ENCODE measurements at places on chromosomes 13 and 19.

GRCh38 chr13:113150550-113151365, 7.7 kb upstream of the PROZ start:
- no peak for DNase-seq

- DNase-seq: no peak
These were observed 213.1 kb upstream of the TMTC4 start for GRCh38 chr13:100887729-100888151.

DNA sequence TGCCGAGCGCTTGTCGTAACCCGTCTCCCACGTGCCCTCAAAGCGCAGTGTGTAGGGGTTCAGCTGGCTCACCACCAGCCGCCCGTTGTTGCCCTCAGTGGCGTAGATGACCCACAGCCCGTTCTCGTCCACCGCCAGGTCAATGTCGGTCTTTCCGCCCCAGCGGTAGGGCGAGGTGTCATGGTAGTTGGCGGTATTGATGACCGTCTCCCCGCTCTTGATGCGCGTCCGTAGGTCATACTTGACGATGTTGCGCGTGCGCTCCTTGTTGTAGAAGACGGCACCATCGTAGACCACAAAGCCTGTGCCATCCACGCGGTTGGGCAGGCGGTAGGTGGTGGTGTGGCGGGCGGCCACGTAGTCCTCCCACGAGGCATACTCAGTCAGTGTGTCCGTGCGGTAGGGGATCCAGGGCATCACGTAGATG, 26.5 kb upstream of the ASF1B start:
- DNase-seq: no peak

GRCh38 chr13:73411067-73411809, 352.4 kb downstream of the KLF5 start:
- no peak for DNase-seq

- no peak for DNase-seq
These were observed 556.2 kb downstream of the KCTD12 start for GRCh38 chr13:76329866-76330580.

DNA sequence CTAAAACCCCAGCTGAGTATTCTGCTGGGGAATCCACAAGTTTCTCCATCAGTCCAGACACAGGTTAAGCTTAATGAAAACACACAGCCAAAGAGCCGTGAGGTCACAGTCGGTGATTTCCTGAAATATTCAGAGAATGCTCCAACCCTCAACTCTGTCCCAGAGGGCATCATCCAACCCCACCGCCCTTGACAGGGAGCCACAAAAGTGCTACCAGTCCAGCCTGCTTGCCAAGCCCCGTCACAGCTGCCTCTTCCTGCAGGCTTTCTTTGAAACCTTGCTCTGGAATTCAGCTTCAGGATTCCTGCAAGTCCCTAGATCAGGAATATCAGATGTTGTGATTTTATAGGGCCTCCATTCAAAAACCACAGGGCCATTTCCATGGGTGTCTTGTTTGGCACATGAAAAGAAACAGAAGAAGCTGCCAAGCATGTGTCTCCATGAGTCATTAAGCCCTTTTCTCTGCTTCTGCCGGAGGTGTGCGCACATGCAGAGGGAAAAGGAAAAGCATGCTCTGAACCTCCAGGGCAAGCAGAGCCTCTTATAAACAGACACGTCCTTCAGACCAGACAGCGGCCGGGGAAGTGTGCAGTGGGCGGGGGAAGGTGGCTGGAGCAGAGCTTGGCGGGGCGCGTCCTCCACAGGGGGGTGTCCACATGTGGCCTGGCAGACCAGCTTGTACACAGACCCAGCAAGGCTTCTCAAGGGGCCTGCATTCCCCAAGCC, 164.7 kb downstream of the KATNAL1 start:
- DNase-seq: peak; percentile 99

DNA sequence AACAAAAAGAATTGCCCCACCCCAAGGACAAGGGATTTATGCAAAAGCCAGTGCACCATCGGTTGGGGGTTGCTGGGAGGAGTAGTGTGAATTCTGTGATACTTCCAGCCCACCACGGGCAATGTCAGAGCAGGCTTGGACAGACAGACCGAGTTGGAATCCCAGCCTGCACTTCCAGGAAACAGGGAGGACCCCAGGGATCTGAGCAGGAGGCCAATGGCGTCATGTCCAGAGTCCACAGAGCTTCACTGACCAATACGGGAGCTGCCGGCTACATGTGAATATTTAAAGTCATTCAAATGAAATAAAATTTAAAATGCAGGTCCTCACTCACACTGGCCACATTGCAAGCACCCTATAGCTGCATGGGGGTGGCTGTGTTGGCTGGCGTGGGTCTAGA, 10.9 kb downstream of the ZNRF4 start:
- no peak for DNase-seq

- DNase-seq: no peak
These were observed 88.2 kb upstream of the MBNL2 start for GRCh38 chr13:97133955-97134354.

- DNase-seq: peak; percentile 65
These were observed 401.7 kb downstream of the IRS2 start for GRCh38 chr13:109384491-109385241.

DNA sequence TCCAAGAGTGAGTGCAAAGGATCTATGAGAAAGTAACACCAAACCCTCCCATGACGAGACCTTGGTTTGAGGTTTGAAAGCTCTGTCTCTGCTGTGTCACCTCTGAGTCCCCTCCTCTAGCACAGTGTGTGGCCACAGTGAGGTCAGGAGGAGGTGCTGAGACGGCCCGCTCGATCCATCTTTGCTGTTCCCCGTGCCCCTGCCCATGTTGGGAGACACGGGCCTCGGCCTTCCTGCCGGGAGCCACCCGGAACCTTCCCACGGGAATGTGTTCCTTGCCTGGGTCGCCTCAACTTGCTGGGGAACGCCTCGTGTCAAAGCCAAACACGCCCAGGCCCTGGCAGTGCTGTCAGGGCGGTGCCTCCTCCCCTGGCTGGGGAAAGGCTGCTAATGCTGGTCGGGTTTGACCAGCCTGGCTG, 10.1 kb downstream of the NANOS3 start:
- no peak for DNase-seq

DNA sequence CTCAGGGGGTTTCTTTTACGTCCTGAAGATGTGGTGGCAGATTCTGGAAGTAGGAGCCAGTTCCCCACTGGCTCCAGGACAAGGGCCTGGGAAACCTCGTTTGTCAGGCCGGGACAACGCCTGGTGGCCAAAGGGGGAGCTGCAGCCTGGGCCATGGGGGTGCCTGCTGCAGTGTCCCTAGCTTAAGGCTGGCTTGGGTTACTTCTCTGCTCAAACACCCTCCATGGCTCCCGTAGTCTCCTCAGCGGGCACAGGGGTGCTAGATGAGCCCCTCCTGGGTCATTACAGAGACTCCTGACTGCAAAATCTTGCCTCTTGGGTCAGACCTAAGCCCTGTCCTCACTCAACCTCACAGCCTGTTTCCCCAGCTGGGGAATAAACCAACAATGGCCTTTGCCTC, 14.7 kb downstream of the CILP2 start:
- no peak for DNase-seq

Data from HFF-Myc (cell line).